Daoy (cell line): ENCODE measurements at places on chromosomes 4 and X. TPM values are rescaled to one million over a fixed set of nuclear protein-coding genes. Genes with fewer than 3 reads are reported as not detected.

Gene RBM46
- not detected in 2 replicates for total RNA-seq

Gene BEX5
- total RNA-seq, result 2.1 and 6.5 TPM in 2 replicates

Gene PDLIM3
- total RNA-seq, result 18.9 and 20.4 TPM in 2 replicates

GRCh38 chrX:39855748-39856129, 242.0 kb downstream of the BCOR start:
- peak; percentile 54 for DNase-seq

DNA sequence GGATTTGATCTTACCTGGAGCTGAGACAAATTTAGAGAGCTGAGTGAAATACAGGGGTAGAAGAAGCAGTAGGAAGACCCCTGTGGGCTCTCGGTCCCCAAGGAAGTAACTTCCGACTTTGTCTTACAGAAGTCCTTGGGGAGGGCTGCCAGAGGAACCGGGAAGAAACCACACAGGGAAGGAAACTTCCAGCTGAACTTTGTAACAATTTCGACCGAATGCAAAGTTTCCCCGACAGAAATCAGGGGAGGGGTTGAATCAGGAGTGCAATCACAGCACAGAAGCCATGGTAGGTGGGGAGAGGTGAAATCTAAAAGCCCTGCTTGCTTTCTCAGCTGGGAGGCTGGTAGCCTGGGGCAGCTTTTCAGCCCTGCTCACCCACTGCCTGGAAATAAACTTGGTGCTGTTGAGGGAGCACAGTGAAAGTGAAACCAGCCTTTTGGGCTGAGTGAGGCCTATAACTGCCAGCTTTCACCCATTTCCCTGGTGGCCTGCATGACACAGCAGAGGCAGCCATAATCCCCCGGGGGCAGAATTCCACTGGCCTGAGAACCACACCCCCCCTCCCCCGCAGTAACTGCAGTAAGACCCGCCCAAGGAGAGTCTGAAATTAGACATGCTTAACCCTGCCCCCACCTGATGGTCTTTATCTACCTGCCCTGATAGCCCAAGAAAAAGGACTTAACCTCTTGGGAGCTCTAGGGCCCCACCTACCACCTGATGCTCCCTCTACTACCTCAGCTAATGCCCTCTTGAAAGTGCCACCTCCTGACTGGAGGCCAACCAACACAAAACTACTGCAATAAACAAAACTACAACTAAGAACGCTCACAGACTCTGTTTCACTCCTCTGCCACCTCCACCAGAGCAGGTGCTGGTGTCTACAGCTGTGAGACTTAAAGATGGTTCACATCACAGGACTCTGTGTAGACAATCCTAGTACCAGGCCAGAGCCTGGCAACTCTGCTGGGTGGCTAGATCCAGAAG, 248.2 kb downstream of the PARM1 start:
- DNase-seq, result peak; percentile 23

DNA sequence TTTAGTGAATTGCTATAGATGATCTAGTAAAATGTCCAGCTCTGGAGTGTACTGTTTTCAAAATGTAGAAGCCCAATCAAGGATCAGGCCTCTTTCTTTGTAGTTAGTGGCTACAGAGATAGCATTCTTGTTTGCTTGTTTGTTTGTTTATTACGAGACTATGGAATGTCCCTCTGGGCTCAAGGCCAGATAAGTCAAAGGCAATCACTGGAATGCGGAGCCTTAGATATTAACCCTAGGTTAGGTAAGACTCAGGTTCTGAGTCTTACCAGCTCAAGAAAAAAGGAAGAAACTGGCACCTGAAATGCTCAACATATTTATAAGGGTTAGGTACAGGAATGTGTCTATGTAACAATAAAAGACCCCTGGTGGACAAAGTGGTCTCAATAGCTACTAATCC, 261.5 kb downstream of the SLC7A11 start:
- no peak for DNase-seq

- no peak for DNase-seq
Measured at GRCh38 chr4:126405369-126405982, 1090.7 kb downstream of the FAT4 start.

GRCh38 chr4:8795140-8795539, 76.5 kb downstream of the HMX1 start:
- no peak for DNase-seq

- DNase-seq, result no peak
Measured at GRCh38 chr4:87530868-87531267, 1.7 kb upstream of the SPARCL1 start.

GRCh38 chrX:65741823-65742222, 74.4 kb downstream of the MSN start:
- no peak for DNase-seq

DNA sequence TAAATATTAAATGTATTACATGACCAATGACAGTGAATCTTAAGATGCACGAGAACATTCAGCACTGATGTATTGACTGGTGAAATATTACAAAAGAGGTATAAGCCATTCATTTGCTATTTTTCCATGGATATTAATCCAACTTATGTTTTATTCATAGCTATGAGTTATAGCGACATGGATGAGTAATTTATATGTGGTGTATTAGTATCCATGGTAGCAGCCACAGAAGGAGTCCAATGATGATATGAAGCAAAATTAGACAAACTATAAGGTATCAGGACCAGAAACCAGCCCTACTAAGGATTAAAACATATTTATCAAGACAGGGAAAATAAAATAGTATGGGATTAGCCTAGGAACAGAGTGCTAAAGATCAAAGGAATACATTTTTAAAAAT, 50.7 kb downstream of the THAP9 start:
- no peak for DNase-seq

- no peak for DNase-seq
Measured at GRCh38 chr4:24632011-24632410, 47.7 kb upstream of the DHX15 start.

DNA sequence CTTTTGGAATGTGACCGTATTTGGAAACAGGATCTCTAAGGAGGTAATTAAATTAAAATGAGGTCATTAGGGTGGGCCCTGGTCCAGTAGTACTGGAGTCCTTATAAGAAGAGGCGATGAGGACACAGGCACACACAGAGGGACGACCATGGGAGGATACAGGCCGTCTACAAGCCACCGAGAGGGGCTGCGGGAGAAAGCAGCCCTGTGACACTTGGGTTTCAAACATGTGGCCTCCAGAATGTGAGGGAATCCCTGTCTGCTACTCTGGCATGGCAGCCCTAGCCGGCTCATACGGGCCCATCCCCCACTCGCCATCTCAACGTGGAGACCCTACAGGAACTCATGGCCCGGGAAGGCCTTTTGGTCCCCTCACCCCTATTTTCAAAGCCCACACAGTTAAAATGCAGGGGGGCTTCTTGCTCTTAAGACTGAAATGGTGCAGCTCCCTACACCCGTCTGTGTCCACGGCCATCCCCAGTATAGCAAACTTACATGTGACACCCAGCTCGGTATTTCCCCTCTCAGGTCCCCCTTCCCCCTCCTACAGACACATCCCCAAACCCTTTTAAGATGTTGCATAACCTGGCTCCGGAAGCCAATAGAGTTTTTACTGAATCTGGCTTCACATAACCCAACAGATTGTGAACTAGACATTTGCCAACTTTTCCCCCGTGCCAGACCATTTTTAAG, 124.1 kb upstream of the TBL1X start:
- DNase-seq, result no peak

GRCh38 chr4:120977435-120977997, 55.0 kb upstream of the PRDM5 start:
- peak; percentile 4 for DNase-seq

DNA sequence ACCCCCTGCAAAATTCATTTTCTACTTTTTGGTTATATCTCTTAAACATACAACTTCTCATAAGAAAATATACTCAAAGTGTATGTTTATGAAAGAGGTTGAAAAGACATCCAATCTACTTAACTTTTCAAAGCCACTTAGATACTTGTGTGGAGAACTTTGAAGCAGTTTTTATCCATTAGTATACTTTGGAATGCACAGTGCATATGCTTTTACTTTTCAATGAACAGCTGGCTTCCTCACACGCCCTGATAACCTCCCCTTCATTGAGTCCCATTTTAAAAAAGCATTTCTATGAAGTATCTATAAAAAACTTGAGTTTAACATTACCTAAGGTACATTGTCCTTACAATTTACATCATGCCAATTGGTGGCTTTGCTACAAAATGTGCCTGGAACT, 73.8 kb downstream of the VEGFC start:
- DNase-seq, result no peak
